ENCODE measurements at places on chromosomes 12 and 14.

- no peak for DNase-seq
These were observed 2.5 kb upstream of the SERPINA10 start for GRCh38 chr14:94295360-94296180.

DNA sequence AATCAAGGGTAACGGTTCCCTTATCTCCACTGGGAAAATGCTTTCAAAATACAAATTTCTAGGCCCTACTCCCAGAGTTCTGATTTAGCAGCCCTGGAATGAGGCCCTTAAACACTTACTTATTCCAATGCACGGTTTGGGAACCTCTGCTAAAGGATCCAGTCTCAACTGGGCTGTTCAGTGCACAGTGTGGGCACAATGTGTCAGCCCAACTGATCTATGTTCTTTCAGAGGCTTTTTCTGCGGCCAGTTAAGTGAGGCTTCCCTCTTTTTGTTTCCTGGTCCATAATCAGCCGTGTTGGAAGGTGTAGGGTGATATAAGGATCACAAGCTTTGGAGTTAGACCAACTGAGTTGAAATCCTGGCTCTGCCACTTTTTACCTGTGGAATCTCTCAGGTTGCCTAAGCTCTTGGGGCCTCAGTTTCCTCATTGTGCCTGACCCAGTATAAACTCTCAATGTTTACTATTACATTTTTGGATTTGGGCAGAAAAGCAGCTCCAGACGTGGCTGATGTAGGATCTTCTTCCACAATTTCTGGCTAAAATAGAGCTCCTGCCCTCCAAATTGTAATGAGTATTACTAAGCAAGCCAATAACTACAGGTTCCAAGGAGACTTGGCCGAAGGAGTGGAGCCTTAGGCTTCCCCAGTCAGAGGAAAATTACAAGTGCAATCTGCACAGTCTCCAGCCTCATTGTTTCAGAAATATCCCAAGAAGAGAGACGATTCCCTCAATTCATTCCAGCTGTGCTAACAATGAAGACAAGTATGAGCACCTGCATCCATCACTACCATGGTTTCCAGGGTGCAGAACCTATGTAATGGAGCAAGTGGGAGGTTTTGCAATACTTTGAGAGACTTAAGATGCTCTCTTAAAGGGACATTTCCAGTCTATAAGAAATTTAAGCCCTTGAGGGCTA lies 2.3 kb upstream of the ANGEL1 start:
- no peak for DNase-seq

DNA sequence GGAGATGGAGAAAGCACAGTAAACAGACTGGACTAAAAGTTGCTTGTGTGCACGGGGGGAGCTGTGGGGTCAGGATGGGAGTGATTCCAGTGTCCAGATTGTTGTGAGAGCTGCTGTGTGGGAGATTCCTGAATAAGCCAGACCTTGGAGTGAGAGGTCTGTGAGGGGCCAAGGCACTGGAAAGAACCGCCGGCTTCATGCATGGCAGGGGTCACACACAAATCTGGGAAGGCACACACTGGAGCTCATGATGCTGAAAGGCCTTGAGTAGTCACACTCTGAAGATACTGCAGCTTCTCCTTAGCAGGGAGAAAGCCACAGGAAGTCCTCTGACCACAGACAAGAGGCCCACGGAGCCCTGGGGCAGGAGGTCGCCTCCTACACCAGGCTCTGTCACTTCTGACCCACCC lies 23.1 kb downstream of the ADCY6 start:
- no peak for DNase-seq

DNA sequence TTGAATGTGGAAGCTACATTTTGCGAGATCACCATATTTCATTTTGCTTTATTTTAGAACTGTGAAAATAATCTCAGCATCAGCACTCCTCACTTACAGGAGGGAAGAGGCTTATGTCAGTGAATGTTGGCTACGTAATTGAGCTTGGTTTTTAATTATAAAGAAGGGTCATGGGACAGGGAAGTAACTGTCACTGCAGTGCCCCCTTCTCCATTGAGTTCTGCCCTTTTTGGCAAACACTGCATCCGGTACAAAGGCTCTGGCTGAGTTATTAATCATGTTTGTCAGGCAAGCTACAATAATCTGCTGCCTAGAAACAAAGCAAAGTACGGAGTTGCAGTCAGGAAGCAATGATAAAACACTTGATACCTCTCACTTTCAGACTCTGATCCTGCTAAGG lies 546.7 kb downstream of the SNAPC1 start:
- DNase-seq = no peak

DNA sequence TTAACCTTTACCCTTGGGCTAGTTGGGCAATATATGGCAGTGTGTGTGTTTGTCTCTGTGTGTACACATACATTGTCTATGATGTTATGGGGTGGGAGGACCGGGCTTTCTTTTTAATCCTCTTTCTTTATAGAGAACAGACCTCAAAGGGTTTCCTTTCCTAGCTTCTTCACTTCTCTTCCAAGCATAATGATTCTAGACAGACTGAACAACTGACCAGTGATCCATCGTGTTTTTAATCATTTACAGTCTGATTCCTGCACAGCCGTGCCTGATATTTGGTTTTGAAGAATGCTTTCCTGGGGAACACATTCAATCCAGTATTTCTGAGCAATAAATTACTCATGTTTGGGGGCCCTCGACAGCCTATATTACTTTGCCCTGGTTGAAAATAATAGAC lies 481.1 kb upstream of the DCN start:
- no peak for DNase-seq

GRCh38 chr14:50045039-50045711 lies 71.2 kb downstream of the VCPKMT start:
- no peak for DNase-seq

- DNase-seq = no peak
These were observed 36.3 kb downstream of the RPS29 start for GRCh38 chr14:49549881-49550280.

DNA sequence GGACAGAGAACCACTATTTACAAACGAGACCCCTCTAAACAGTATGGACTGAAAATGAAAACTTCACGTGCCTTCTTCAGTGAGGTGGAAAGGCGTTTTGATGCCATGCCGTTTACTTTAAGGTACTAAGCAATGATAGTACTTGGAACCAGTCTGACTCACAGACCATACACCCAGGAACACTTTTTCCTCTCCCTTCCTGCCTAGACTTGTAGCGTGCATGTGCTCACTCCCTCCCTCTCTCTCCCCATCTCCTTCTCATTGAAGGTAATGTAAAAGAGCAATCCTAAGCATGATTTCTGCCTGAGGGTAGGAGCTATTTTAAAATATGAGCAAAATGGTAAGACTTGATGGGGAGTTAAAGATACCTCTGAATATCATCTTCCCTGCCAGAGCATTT lies 5.9 kb upstream of the RPL41 start:
- no peak for DNase-seq

- no peak for DNase-seq
These were observed 118.0 kb downstream of the KTN1 start for GRCh38 chr14:55698051-55698450.

GRCh38 chr12:80777587-80777986 lies 60.9 kb downstream of the MYF5 start:
- no peak for DNase-seq

- DNase-seq = no peak
These were observed 188.7 kb downstream of the ANO2 start for GRCh38 chr12:5756338-5756842.

DNA sequence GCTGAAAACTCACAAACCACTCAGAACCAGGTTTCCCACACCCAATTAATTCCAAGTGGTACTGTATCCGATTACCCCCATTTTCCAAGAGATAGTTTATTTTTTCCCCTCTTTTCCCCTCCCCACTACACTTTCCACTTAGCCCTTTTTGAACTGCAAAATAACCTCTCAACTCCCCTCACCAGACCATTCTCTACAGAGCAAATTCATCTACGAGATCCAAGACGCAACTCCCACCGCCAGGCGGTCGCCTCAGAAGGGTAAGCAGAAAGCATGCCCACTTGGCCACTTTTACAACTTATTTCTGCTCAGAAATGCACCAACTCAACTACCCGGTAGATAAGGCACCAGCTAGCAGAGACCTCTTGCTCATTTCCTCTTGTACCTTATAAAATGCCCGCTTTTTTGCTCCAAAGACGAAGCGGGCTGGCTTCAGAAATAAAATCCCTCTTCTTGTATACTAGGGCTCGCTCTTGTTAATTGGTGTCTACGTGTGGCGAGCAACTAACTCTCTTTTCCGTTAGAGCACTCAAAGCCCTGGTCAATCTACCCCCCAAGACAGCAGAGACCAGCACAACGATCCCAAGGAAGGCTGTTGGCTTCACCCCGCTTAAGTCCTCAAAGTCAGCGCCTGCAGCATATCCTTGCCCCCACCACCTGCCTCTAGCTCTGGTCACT lies 910 bp upstream of the SRP54 start:
- no peak for DNase-seq

- no peak for DNase-seq
These were observed 35.7 kb upstream of the PRMT8 start for GRCh38 chr12:3455312-3455711.
